ENCODE measurements at places on chromosomes 2 and 18.

- DNase-seq: no peak
These were observed 42.7 kb downstream of the ZFP36L2 start for GRCh38 chr2:43183743-43184142.

- peak; percentile 92 for DNase-seq
These were observed 62.6 kb downstream of the C18orf63 start for GRCh38 chr18:74378179-74378682.

DNA sequence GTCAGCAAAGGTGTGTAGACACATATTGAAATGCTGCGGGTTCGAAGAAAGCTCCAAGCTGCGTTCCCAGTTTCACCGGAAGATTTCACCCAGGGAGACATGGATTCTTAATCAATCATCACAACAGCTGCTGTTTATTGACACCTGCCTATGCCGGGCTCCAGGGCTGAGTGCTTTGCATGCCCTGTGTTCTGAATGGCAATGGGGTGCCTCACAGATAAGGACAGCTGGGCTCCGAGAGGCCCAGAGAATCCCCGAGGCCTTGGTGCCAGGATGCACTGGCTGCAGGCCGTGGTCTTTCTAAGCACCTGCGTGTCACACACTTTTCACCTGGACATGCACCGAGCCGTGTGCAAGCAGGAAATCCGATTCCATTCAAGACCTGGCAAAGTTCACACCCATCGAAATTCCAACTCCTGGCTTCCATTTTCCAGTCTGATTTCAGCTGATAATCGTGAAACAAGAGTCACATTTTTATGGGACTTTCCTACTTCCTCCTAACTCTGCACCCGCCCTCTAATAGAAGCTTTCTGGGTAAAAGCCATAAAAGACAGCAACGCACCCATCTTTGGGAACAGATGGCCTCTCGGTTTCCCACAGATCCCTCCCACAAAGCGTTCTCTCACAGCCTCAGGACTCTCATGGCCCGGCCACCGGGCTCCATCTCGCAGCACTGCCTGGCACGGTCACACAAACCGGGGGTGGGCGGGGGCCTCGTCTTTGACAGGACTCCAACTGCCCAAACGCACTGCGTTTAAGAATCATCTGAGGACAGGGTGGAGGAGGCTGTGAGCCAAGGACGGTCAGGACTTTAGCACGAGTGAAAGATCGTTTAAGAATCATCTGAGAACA is 245.6 kb upstream of the SALL3 start:
- no peak for DNase-seq

- no peak for DNase-seq
These were observed 852 bp upstream of the KCNH7 start for GRCh38 chr2:162839419-162839818.

DNA sequence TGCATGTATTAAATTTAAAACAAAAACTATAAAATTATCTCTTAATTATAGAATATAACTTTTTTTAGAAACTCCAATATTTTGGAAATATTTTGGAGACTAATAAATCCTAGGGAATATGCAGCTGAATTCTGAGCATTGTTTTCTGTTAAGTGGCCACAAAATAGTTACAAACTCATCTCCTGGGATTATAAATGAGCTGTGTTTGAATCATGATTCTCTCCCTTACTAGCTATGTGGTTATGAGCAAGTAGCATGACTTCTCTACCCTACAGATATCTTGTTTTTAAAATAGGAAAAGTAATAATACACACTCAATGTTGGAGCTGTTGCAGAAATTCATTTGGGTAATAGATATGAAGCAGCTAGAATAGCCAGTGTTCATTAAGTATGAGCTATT is 137.9 kb upstream of the ITGA4 start:
- no peak for DNase-seq

- no peak for DNase-seq
These were observed 36.8 kb downstream of the EML6 start for GRCh38 chr2:54760310-54760709.

DNA sequence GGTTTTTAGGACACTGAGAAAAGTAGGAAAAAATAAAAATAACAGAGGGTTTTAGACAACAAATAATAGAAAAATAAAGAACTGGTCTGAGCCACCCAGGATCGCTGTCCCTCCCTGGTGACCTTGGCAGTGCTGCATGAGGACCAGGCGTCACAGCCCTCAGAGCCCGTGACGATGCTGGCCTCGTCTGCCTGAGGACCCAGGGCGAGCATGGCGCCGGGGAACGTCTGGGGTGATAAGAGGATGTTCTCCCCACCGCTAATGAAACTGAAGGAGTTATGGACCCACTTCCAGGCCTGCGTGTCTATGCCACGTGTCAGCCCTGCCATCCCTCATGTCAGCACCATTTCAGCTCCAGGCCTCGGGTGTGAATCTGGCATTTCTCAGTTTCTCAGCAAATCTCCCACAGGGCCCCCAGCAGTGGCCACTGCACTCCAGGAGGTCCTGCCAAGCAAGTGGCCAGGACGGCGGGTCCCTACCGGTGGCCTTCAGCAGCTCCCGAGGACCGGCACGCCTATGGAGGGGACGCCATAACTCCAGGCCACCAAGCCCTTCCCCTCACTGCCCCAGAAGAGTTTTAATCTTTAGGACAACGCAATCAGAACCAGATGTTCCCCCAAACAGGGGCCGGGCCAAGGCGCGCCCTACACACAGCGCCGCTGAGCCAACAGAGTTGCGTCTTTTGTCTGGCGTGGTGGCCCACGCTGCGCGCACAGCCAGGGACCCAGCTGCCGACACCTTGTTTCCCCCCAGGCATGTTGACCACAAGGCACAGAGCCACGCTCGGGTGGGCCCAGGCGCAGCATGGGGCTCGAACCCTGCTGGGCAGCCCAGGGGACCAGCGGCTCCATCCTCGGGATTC is 179.7 kb downstream of the TWIST2 start:
- no peak for DNase-seq

DNA sequence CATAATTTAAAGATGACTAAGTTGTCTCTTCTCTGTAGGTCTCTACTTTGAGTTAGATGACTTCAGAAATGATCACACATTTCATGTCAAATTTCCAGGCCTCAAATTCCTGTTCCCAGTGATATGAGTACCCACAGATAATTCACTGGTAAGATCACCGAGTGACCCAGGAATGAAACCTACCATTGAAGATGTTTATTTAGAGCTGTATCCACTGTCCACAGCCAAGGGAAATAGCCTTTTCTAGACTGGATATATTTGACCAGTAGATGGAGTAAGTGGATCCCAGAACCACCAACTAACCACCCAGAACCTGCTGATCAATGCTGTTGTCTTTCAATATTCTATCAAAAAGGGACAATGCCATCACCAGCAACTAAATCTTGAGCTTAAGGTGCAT is 238.8 kb downstream of the SLC8A1 start:
- no peak for DNase-seq

- no peak for DNase-seq
These were observed 432.5 kb upstream of the FSIP2 start for GRCh38 chr2:185306119-185306518.

DNA sequence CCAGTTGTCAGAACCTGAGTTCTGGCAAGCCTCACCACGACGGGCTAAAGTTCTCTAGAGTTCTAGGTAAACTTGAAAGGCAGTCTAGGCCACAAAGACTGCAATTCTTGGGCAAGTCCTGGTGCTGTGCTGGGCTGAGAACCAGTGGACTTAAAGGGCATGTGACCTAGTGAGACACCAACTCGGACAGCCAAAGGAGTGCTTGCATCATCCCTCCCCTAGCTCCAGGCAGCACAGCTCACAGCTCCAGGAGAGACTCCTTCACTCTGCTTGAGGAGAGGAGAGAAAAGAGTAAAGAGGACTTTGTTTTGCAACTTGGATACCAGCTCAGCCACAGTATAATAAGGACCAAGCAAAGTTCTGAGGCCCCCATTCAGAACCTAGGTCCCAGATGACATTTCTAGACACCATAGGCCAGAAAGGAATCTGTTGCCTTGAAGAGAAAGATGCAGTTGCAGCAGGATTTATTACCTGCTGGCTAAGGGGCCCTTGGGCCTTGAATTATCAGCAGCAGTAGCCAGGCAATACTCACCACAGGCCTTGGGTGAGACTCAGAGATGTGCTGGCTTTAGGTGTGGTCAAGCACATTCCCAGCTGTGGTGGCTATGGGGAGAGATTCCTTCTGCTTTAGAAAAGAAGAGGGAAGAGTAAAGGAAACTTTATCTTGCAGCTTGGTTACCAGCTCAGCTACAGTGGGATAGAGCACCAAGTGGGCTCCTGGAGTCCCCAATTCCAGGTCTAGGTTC is 51.8 kb downstream of the UPP2 start:
- no peak for DNase-seq

GRCh38 chr2:233076749-233077148 is 16.6 kb downstream of the INPP5D start:
- peak; percentile 83 for DNase-seq

DNA sequence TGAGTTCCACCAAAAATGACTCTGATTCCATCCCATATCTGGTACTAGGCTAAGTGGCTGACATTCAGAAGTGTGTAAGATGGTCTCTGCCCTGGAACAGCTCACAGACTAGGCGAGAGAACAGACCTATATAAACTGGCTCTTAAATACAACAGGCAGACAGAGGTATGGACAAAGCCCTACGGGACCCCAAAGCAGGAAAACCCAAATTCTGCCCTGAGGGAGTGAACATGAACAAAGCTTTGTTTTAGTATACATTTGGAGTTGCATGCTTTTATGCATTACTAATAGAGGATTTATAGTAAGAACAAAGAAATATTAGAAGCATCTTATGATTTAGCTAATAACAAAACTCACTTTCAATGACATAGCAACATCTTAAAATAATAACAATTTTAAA is 25.1 kb downstream of the GDF7 start:
- DNase-seq: no peak

GRCh38 chr2:108621087-108621559 is 86.9 kb downstream of the LIMS1 start:
- DNase-seq: peak; percentile 24

DNA sequence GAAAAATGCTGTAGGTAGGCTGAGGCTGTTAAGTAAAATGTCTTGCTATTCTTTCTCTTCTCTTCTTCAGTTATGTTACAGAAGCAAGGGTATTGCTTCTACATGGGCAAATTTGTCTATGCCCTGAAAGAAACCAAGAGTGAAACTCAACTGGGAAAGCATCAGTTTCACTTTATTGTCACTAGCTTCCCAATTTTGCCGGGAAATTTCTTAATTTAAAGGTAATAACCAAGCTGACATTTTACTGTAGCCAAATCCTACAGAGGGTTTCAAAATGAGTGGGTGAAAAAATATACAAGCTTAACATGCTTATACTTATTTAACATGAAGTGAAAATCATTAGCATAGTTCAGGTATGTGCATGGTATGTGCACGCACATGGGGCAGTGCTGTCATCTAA is 3.2 kb downstream of the TANK start:
- no peak for DNase-seq

DNA sequence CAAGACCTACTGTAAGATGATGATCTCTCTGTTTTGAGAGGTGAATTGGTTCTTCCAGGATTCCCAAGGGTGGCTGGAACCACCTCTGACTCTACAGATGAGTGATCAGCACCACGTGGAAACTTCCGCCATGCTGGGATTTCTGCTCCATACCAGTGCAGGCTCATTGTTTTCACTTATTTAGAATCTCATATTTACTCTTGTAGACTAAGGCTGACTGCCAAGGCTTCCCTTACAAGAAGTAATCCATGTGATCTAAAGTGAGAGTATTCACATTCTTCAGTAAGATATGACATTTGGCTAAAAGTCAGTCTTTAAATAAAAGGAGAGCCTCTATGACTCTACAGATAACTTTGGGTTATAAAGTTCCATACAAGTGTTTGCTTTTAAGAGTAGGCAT is 322.9 kb upstream of the RAB12 start:
- DNase-seq: no peak
